T-helper 2 cell treated with Interferon-gamma antibody and Interleukin-4, amounts not matched to agents 5 μg/mL and 100 μg/mL, for 36 hours (primary cell): ENCODE measurements at places on chromosomes 6 and 20.
A peak's percentile ranks its signal among the peaks of the same experiment; 100 is the strongest.

- DNase-seq = no peak
Measured at GRCh38 chr20:12411246-12411940, 493.7 kb downstream of the BTBD3 start.

DNA sequence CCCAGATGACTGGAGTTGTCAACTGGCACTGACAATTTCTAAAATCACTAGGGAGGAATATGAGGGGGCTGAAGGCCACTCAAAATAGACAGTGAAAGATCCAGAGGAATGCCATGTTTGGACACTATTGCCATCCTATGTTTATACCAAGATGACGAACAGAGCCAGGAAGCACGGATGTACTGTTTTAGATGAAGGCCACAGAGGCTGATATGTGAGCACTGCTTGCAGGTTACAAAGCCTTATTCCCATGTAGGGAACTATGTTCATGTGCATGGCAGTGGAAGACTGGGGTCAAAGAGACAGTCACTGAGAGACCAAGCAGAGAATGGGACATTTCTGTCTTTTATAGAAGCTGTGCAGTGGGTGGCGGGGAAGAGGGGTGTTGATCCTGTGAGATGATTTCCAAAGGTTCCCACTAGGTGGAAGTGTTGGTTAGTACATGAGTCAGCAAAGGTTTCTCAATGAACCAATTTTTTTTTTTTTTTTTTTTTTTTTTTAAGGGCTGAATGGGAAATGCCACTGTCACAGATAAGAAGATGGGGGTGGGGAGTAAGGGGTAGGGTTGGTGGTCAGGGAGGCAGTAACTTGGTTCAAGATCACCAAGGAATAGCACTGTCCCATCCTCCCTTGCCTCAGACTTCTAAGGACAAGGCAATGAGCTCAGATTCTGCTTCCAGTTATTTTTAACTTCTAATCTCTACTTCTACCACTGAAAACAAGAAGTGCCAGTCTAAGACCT lies 46.7 kb upstream of the MOCS1 start:
- DNase-seq = no peak

DNA sequence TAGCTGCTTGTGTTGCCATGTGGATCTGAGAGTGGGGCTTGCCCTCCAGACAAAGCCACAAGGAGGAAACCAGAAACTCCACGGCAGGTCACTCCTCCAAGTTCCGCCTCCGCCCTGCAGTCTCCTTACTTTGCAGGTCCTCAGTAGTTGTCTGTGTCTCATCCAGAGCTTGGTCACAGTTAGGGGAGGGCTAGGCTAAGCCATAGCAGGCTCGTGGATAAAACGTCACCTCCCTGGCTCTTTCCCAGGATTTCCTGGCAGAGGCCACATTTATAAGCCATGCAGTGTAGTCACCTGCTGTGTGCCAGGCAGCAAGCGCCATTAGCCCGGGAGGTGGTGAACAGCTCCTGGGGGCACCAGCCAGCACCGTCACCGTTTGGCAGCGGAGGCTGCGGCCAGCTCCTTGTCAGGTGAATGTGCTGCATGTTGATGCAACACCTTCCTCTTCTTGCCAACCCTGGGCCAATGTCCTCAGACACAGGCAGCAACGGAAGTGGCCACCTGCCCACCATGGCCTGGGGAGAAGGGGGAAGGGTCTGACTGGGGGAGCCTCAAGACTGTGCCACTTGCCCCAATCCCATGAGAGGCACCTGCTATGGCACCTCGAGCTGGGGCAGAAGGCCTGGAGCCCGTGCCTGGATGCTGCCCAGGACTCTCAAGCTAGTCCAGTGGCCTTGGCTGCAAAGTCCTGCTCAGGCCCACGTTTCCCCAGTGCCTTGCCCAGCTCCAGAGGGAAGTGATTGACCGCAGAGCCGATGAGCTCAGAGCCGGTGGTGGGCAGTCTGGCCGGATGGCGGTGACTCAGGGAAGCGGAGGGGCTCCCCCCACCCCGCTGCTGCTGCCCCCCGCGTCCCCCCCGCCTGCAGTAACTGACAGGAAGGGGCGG lies 39.0 kb upstream of the SLCO4A1 start:
- peak; percentile 73 for DNase-seq

DNA sequence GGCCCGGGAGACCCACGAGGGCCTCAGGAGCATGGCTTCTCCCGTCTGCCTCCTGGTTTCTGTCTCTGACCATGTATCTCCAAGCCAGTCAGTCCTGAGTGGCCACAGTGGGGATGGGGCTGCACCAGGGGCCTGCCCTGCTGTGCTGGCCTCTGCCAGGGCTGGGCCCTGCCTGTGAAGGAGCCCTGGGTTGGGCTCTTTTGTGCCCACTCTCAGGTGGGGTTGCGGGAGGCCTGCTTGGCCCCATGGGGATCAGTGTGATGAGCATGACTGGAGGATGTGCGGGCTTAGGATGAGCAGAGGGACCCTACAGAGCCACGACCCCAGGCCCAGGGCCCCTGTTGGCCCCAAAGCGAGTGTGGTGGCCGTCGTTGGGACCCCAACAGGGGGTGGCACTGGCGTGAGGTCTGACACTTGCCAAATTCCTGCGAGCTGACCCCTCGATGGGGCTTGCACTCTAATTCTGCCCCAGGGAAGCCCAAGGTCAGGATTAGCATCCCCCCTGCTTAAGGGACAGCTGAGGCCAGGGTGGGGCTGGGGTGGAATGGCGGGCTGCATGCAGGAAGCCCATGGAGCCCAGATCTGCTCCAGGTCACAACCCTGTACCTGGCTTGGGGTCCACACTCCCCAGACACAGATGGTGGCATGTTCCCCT lies 90.0 kb upstream of the BHLHE23 start:
- DNase-seq = no peak

GRCh38 chr6:18306977-18307376 lies 42.6 kb upstream of the DEK start:
- no peak for DNase-seq

DNA sequence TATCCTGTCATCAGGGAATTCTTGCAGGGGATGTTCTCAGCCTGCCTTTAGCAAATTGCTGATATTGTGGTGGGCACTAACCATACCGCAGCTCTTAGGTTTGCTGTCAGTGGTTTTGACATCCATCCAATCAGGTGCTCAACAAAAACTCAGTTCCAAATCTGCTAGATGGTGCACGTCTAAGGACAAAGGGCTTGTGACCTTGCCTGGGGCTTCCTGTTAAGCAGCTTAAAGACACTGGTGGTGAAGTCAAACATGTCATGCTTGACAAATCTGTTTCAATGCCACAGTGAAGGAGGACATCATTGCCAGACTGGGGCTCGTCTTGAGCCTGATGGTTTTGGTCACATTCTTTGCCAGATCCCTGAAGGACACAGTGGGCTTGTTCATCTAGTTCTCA lies 179.8 kb upstream of the NOX3 start:
- no peak for DNase-seq

- DNase-seq = no peak
Measured at GRCh38 chr6:146770275-146770964, 171.6 kb downstream of the ADGB start.

DNA sequence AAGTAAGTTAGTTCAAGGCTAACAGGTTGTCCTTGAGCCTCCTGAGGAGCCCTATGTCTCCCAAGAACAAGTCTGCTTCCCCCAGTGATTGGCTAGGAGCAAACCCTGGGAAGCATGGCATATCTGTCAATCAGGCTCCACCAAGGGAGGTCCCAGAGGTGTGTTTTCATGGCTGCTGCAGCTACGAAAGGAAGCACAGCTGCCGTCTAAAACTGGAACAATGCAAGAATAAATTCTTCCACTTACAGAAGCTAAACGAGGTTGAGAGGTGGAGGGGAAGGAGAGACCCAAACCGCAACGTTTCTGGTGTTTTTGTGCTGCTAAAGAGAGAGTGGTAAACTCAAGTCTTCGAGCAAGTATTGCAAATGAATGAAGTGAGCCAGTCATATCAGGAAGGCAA lies 4.9 kb upstream of the PTGIS start:
- DNase-seq = no peak

DNA sequence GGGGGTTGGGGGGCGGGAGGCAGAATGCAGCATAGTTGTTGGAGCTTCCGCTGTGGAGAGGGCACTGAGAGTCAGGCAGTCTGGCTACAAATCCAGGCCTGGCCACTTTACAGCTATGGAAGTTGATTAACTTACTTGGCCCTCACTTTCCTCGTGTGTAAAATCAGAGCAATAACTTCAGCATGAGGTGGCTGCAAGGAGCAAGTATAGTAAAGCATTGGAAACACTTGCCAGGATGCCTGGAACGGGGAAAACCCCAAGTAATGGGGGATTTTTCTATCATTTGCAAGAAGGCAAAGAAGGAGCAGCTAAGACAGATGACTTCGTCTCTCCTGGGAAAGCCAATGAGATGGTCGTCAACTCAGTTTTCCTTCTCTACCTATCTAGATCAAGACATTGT lies 35.8 kb downstream of the AGPAT4 start:
- DNase-seq = no peak

DNA sequence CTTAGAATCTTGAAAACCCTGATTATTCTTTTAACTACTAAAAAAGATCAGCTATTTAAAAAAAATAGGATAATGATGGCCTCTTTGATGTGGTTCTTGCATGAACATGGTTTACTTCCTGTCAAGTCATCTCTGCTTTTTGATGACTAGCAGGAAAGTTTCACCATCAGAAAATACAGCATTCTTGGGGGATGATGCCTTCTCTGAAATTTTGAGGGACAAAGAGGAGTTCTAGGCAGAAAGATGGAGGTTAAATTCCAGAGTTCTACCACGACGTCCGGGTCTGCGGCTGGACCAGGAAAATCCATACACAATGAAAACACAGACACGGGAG lies 130.4 kb downstream of the OLIG3 start:
- no peak for DNase-seq

DNA sequence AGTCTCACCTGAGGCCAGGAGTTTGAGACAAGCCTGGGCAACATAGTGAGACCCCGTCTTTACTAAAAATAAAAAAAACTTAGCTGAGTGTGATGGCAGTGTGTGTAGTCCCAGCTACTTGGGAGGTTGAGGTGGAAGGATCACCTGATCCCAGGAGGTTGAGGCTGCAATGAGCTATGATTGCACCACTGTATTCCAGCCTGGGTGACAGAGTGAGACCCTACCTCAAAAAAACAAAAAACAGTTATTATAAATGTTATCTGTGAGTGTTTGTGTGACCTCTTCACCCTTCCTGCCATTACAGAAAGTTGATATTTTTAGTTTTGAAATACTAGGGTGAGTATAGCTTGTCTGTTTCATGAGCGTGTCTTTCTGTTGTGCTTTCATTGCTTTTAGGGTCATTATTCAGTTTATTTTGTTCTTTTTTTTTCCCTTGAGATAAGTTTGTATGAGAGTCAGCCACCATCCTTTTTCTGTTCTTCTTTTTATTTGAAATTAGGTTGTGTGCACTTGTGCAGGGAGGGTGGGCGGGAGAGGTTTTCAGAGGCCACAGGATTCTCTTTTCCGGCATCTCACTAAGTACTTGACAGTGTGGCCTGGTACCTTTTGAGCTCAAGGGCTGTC lies 26.2 kb downstream of the CDYL start:
- no peak for DNase-seq

DNA sequence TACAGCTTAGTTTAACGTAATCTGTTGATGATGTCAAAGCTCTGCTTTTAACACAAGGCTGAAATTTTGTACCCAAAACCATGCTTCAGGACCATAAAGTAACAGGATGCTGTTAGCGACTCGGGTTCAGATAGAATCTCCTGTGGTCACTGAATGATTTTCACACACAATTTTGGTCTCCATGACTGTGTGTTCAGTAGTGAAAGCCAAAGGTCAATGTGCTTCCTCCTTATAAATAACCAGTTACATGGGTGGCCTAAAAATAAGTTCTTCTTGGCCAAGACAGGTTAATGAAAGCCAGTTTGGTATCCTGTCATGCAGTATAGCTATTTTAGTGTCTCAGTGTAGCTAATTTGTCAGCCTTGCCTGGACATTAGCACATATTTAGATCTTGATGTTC lies 19.1 kb upstream of the LOC128125822 start:
- peak; percentile 19 for DNase-seq

- no peak for DNase-seq
Measured at GRCh38 chr6:38234141-38234540, 405.6 kb downstream of the BTBD9 start.

GRCh38 chr6:89438248-89438647 lies 5.3 kb downstream of the ANKRD6 start:
- no peak for DNase-seq

DNA sequence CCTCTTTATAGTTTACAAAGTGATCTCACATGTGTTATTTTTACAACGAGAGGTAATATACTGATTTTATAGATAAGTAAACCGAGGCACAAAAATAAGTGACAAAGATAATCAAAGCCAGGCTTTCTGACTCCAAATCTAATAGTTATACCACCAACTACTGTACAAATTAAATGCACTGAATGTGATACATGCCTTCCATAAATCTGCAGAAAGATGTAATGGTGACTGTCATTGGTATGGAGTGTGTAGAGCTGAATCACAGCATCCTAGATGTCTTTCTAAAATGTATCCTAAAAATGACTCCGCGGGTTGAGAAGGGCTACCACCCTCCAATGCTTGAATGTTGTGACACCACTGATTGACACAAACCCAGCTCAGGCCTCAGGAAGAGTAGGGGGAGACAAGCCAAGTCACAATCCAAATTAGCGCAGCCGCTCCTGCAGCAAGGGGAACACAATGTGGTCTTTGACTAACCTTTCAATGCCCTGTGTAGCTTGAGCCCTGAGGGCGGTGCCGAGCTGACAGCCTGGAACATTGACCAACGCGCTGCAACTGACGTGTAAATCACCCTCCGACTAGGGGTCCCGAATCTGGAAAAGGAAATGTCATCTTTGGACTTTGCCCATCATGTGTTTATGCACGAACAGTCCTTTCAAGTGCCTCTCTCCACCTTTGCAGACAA lies 136.8 kb downstream of the OLIG3 start:
- DNase-seq = no peak

DNA sequence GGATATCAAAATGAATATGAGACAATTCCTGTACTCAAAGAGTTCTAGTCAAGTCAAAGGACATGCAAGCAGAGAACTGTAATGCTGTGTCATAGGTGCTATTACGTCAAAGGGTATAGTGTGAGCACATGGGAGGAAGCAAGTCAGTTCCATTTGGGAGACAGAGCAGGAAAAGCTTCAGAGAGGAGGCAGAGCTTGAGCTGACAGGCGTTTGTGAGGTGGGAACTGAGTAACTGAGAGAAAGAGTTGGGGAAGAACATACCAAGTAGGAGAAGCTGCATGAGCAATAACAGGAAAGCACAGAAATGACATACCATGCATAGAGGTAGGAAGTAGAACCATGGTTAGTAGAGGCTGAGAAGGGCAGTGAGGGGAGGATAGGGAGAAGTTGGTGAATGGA lies 15.2 kb upstream of the SSR1 start:
- no peak for DNase-seq

GRCh38 chr6:135163440-135163738 lies 17.7 kb upstream of the MYB start:
- DNase-seq = peak; percentile 79
